Activated CD4-positive, alpha-beta T cell treated with anti-CD3 and anti-CD28 coated beads, Interleukin-2, amount 50 U/mL, for 1 hour (primary cell): ENCODE measurements at places on chromosomes 4 and X.
A peak's percentile ranks its signal among the peaks of the same experiment; 100 is the strongest.

DNA sequence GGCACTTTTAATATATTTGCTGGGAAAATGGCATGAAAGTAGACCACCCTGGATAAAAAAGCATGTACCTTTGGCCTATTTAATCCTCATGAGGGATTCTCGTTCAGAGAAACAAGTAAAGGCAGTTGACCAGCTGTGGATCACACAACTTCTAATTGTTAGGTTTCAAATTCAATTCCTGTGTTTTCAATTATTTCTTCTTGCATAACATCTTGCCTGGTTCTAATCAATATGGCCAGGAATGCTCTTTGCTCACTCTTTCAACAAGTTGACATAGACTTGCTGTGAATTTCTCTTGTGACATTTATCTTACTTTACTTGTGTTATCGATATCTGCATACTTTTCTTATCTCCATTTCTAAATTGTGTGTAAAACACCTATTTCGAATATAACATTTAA lies 211.8 kb downstream of the SLC7A11 start:
- DNase-seq = no peak

DNA sequence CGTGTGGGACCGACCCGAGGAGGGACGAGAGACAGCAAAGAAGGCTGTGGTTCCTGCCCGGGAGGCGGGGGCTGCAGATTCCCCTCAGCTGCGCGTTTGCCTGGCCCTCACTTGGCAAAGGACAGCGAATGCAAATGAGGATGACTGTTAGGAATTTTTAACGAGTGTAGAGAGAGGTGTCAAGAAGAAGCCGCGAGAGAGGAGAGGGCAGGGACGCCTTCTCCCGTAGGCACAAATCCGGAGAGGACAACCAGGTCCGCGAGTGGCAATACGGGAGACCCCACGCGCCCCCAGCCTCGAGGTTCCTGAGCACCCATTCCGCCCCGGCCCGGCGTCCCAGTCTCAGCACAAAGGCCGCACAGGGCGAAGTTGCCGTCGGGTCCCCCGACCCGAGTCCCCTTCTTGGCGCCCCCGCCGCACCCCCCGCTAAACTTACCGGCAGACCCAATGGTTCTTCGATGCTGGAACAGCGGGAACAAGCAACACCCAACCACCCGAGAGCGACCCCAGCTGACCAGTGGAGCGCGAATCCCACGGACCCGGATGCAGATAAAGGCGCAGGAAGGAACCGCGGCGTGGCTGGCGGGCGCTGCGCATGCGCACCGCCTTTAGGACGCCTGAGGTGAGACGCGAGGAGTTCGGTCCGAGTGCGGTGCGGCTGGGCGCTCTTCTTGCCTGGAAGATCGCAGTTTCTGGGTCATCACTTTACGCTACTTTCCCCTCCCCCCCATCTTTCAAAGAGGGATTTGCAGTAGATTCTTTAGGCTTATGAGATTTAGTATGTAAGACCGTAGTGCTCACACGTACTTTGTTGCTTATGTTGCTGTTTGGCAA lies at the start of gene GNPDA2:
TSS of gene GNPDA2 (minus strand) at position 519 of the 834 bp plus-strand sequence. CDS start 4,349 bp downstream, outside the sequence.
- DNase-seq = peak; percentile 77

- peak; percentile 39 for DNase-seq
Measured at GRCh38 chr4:38654273-38654672, 9.7 kb upstream of the KLF3 start.

DNA sequence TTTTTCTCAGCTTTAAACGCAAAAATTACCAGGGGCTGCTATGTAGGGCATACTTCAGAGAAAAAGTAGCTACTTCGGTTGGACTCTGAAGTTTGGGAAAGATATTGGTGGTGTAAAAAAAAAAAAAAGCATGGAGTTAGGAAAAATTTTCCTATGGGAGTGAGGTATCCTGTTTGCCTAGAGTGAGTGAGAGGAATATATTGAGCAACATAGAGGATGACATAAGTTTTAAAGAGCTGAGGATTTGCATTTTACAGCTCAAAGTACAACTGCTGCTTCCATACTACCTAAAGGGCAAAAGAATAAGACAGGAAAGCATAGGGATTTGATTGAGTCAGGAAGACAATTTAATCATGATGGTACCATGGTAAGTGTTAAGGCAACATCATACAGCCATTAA lies 7.3 kb downstream of the GPRASP1 start:
- no peak for DNase-seq

DNA sequence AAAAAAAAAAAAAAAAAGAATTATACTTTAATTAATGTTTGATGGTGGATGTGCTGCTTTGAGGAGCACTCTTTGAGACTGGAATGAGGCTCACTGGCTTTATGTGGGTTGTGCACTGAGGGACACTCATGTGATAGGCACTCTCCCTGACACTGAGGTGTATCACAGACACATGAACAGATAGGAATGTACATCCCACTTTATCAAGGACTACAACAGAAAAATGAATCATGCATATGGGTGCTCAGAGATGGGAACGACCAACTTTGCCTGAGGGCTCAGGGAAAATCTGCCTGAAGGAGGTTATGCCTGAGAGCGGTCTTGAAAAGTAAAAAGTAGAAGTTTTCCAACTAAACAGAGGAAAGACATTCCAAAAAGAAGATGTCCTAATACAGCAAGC lies 97.7 kb upstream of the RBPJ start:
- DNase-seq = no peak

DNA sequence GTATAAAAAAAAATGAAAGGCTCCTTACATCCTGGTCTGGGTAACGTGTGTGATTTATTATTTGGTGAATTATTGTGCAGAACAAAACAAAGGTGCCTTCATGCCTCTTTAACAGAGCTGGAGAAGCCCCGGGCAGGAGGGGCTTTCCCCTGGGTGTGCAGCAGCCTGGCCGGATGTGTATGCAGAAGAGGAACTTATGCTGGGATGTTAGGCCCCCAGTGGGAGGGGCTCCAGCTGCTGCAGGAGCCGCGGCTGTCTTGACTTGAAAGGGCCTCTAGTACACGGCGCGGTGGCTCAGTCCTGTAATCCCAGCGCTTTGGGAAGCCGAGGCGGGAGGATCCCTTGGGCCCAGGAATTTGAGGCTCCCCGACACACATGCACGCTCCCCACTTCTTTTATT lies 16.0 kb downstream of the CCNQ start:
- DNase-seq = peak; percentile 54

GRCh38 chrX:153782313-153782712 lies 1.5 kb downstream of the SRPK3 start:
- no peak for DNase-seq

- DNase-seq = no peak
Measured at GRCh38 chrX:102892103-102892502, 45.0 kb upstream of the RAB40AL start.

GRCh38 chr4:26731351-26732035 lies 129.1 kb upstream of the STIM2 start:
- no peak for DNase-seq

DNA sequence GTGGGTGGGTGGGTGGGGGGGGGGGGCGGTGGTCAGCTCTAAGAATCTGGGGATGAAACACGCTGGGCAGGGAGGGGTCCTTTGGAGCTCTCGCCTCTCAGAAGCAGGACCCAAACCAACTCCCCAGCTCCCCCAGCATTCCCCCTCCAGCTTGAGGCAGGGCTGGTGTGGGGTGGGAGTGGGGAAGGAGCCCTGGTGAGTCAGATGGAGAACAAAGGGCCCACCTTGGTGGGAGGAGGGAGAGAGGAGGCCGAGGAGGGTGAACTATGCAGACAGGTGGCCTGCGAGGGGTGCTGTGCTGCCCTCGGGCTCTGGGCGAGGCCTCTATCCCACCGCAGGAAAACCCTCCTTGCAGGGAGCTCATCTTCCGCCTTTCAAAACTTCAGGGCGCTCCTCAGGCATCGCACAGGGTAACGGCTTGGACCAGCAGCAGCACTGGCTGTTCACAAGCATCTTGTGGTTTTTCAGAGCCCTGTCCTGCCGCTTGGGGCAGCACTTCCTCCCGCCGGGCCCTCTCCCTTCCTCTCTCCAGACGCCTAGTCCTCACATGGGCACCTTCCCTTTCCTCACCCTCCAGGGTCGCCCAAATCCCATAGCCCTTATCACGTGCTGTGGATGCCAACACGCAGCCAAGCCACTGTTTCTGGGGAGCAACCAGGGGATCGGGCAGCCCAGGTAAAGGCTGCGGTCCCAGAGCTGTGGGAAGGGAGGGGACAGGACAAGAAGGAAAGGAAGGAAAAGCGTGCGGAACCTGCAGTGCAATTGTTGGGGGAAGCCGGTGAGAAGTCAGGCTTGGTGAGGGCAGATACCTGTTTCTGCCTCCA lies 34.0 kb upstream of the GRPEL1 start:
- peak; percentile 39 for DNase-seq

GRCh38 chr4:89213382-89213701 lies 94.3 kb downstream of the GPRIN3 start:
- DNase-seq = no peak

- no peak for DNase-seq
Measured at GRCh38 chr4:165360985-165361670, 17.7 kb upstream of the CPE start.

GRCh38 chr4:15716115-15716514 lies 13.2 kb downstream of the BST1 start:
- no peak for DNase-seq

DNA sequence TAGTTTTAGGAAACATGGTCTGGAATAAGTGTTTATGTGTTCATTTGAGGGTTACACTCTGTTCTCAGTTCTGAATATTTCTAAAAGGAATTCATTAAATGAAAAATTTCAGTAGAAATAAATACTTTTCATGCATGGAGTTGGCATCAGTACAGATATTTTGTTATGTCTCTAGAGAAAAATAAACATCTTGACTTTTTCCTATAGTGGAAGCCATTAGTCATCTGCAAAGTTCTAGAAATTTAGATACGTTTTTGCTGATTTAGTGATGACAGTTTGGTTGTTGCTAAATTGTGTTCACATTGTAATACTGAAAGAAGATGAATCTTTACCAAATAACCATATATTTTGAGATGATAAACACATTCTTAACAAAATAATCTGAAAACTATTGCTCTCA lies 268.2 kb upstream of the TEX13A start:
- no peak for DNase-seq

GRCh38 chrX:44099366-44099765 lies 126.2 kb upstream of the NDP start:
- no peak for DNase-seq

GRCh38 chr4:120071192-120071795 lies 4.6 kb upstream of the MAD2L1 start:
- DNase-seq = peak; percentile 44

DNA sequence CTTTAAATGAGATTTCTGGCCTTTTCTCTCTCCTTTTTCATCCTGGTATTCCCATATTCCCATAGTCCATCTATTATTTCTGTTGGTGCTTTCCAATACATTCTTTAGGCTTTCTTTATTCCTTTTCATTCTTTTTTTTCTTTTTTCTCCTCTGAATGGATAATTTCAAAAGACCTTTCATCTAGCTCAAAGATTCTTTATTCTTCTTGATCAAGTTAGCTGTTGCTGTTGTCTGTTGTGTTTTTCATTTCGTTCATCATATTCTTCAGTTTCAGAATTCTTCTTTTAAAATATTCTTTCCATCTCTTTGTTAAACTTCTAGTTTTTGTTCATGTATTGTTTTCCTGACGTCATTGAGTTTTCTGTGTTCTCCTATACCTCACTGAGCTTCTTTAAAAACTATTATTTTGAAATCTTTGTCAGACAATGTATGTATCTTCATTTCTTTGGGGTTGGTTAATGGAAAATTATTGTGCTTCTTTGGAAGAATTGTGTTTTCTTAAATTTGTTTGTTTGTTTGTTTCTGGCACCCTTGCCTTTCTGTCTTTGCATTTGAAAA lies 30.2 kb downstream of the STK32B start:
- DNase-seq = no peak

- DNase-seq = no peak
Measured at GRCh38 chr4:140581078-140581477, 12.3 kb upstream of the UCP1 start.

- DNase-seq = no peak
Measured at GRCh38 chr4:22430626-22431025, 85.2 kb downstream of the ADGRA3 start.

GRCh38 chrX:69124108-69124507 lies 41.1 kb downstream of the PJA1 start:
- DNase-seq = no peak

DNA sequence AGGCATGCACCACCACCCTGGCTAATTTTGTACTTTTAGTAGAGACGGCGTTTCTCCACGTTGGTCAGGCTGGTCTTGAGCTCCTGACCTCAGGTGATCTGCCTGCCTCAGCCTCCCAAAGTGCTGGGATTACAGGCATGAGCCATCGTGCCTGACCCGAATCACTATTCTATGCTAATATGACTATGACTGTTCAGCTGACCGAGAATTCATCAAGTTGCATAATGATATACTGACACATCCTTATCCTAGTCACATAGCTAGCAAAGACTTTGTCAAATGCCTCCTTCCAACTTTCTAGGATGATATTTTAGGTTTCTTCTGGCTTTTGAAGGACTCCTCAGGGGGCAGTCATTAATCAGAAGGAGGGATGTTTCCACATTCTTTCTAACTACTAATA lies 4.8 kb upstream of the GPM6B start:
- no peak for DNase-seq

DNA sequence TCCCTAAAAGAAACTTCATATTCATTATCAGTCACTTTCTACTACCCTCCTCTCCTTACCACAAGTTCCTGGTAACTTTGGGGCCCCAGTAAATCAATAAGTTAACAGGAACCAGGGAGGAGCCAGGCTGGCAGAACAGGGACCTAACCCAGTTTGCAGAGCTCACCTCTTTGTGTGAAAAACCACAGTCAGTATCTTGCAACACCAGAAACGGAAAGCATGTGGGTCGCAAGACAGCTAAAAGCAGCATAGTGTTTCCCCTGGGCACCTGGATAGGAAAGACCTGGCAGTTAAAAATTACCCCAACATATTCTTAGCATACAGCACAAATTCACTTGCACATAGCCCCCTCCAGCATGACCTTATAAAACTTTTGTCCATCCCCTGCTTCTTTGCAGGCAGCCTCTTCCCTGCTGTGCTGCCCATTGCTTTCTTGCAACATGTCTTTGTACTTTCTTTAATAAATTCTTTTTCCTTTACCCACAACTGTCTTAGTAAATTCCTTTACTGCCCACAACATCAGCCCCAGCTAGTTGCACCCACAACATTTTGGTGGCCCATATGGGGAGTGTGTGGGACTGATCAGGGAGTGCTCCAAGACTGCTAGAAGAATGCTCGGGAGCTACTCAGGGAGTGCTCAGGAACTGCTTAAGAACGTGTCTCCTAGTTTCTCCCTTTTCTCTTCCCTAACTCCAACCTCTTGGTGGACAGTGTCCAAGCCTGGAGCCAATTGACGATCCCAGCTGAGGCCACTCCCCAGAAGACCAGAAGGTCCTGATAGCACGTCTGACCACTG lies 83.4 kb downstream of the MSN start:
- peak; percentile 4 for DNase-seq

DNA sequence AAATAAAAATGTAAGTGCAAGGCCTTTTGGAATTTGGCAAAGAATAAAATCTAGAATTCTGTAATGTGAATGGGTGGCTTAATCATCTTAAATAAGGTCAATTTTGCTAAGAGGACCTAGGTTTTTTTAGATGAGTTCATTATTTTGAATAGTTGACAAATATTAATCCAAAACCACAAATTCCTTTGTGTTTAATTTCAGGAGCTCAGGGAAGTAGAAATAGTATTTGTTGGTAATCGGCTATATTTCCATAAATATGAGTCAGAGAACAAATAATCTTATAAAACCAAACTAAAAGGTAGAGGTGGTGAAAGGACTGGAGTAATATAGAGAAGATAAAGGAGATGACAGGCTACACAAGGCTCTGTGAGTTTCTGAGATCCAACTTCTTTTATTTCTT lies 190.4 kb upstream of the TLL1 start:
- no peak for DNase-seq
